Activated CD4-positive, CD25-positive, alpha-beta regulatory T cell (primary cell): ENCODE measurements at places on chromosomes 16 and 17.

DNA sequence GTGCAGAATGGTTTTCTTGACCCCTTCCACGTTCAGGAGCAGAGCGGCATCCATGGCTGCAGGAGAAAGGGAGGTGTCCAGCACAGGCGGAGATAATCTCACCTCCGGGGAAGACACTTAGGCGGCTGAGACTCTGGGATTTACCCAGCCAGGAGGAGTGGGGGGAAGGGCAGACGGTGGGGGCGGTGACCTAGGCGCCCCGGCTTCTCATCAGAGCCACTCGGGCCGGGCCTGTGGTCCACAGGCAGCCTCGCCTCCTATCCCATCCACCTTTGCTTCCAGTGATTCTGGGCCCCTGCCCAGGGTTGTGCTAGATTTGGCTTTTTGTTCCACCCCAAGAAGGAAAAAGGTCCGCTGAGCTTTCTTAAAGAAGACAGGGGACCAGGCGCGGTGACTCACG lies at the start of gene AIPL1:
TSS of gene AIPL1 (minus strand) at position 71 of the 400 bp plus-strand sequence. CDS start at position 54, 17 bp downstream.
- DNase-seq, result no peak

- DNase-seq, result peak; percentile 44
Measured at GRCh38 chr17:79391376-79392233, 219.2 kb downstream of the RBFOX3 start.

DNA sequence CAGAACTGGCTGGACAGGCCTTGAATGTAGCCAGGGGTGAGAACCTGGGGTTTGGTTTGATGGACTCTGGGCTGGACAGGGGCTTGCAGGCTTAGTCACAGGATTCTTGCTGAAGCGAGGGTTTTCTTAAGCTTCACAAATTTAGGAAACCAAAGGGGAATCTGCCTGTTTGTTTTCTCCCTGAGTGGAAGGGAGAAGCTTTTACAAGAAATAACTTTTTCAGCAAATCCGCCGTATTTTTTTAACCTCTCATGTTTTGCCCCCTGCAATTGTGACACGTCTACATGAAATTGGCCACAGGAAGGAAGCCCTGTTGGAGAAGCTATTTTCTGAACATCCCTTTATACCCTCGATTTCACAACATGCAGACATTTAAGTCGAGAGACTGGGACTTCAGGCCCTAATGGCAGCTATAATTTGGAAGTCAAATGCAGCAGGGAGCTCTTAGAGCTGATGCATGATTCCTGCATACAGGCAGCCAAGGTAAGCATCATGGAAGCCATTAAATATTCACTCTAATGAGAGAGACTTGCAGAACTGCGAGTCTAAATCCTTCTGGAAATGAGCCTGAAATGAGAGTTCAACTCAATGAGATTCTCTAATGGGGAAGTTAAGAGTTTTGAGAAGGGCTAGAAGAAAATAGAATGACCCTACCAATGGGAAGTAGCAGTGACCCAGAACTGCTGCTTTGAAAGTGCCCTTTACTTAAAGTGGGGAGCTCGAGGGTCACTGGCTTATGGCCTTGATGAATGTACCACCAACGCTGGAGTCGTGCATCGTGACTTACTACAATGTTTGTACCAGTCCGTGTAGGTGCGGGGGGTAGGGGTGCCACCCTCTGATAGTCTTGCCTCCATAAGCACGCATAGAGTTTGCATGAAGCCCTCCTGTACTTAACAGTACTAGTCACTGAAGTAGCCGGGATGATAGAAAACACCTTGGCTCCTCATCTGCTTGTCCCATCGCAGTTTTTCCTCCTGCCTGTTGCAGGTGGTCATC lies 45.1 kb upstream of the IRF8 start:
- DNase-seq, result no peak

GRCh38 chr17:47811709-47812108 lies 9.9 kb downstream of the OSBPL7 start:
- DNase-seq, result no peak

DNA sequence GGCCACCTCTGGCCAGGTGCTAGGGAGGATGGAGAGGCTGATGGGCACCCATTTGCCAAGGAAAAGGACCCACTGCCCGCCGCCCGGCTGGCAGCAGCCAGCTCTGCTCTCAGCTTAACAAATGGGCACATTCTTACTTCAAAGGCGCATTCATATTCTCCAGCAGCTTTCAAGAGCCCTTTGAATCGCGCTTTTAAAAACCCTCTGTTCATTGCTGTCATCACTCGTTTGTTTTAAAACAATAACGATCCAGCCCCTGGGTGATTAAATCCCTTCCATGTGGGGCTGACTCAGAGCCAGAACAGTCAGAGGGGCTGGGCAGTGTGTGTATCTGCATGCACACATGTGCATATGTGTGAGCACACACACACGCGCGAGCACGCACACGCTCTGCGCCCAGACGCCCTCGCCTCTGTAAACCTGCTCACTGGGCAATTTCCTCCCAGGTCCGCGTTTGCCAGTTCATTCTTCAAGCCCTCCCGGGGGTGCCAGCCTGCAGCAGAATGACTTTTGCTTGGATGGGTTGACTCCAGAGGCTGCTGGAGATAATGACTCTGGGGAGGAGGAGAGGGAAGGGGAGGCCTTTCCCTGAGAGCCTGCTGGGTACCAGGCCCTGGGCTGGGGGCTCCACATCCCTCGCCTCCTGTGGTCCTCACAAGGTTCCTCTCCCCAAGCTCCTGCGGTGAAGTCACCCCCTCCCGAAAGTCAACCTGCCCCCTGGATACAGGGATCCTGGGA lies 133.1 kb downstream of the SDK2 start:
- no peak for DNase-seq
